Stimulated activated CD4-positive, alpha-beta T cell treated with anti-CD3 and anti-CD28 coated beads, Interleukin-4, amount 100 ng/mL, for 24 hours (primary cell): ENCODE measurements at places on chromosomes 11 and 22.
A peak's percentile ranks its signal among the peaks of the same experiment; 100 is the strongest.

- no peak for DNase-seq
Measured at GRCh38 chr22:47059701-47060161, 297.3 kb downstream of the TBC1D22A start.

- DNase-seq = no peak
Measured at GRCh38 chr22:36027935-36028645, 534 bp downstream of the RBFOX2 start.

- DNase-seq = no peak
Measured at GRCh38 chr11:87304412-87304811, 266.7 kb downstream of the TMEM135 start.

GRCh38 chr11:10856689-10857458 is 979 bp downstream of the ZBED5 start:
- DNase-seq = peak; percentile 39

DNA sequence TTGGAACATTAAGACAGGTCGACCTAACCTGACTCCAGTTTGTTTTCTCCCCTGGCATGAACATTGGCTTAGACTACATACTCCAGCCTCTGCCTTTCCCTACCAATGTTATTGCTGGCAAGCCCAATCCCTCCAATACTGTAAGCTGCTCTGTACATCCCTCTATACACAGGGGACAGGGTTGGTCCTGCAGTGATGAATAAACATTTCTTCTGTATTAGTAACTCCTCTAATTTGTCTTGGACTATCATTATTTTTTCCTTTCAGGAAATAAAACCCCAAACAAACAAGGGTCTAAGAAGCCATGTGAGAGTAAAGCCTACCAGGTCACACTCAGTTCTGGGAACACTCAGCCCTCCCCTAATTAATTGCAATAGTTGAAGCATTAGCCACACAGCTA is 35.1 kb upstream of the FJX1 start:
- no peak for DNase-seq

DNA sequence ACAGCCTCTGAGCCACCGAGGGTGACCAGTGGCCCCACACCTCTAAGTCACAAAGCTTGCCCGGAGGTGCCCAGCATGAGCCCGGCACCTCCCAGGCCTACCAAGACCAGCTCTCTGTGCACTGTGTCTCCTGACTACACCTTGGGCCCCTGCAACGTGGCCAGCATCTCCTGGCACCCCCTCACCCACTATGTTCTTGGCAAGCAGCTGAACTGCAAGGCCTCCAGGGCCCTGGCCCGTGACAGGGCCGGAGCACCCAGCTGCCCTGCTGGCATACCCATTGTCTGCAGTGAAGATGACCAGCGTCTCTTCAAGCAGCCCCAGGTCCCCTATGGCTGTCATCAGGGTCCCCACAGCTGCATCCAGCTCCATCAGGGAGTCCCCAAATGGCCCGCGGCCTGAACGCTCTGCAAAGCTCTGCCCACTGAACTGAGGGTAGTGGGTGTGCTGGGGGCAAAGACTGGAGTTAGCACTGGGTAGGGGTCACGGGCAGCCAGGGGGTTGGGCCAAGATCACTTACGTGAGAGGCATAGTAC is 1.6 kb downstream of the ARSA start:
- DNase-seq = no peak

GRCh38 chr11:91913407-91913806 is 311.2 kb upstream of the FAT3 start:
- no peak for DNase-seq

GRCh38 chr11:2998073-2998850 is 6.1 kb upstream of the NAP1L4 start:
- no peak for DNase-seq

- no peak for DNase-seq
Measured at GRCh38 chr11:35316161-35316560, 103.2 kb downstream of the SLC1A2 start.

GRCh38 chr11:70252844-70253243 is 17.6 kb upstream of the PPFIA1 start:
- DNase-seq = no peak

- DNase-seq = no peak
Measured at GRCh38 chr11:133531971-133532651, at the start of gene OPCML. Gene OPCML, minus strand, starts transcription at chr11:133532501.

- no peak for DNase-seq
Measured at GRCh38 chr22:39932166-39932565, 28.0 kb upstream of the TMA7B start.

DNA sequence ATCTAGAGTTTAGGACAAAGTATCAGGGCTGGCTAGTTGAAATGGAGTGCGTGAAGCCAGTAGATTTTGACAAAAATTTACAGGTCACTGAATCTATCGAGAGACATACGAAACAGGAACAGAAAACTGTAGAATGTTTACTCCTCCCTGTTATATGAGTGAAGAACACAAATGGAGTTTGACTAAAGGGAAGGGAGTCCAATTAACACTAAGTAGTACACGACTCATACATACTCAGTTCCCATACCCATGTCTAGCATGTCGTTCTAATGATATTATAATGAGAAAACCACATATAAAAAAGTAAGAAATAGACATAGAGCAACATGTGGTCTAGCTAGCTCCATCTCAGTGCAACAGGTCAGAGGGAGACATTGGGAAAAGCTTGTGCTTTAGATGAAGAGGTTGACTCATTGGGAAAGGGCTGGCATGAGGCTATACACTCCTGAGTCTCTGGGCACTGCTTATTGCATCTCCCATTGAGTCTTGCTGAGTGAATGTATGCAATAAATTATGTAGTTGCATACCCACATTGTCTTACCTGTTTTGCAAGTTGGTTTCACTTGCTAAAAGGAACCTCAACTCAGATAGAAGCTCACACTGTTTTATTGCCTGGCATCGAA is 43.5 kb downstream of the CD44 start:
- DNase-seq = no peak

DNA sequence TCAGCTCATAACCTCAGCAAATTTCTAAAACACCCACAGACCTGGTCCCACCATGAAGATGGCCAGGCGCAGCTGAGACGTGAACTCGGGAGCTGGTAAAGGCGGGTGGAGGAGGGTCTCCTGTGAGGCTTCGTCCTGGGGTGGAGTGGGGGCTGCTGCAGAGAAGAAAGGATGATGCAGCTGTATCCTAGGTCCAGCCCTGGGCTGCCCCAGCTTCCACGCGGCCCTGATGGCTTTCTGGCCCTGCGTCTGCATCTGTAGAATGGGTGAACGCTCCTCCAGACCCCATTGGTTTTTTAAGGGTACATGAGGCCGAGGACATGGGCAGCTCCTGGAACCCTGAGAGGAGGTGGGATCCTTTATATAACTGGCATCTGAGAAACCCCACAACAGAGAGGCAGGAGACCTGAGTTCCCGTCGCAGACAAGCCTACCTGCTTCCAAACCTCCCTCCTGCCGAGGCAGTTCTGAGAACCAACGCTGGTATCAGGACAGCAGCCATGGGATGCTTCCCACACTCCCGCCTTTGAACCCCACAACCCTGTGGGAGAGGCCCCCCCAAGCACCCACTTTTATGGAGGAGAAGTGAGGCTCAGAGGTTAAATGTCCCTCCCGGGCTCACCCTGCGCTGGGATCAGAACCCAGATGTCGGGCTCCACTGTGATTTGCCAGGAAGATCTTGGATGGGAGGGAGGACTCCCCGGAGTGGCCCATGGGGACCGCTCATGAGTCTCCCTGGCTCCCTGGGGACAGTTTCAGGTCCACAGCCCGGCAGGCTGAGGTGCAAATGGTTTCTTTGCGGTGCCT is 55.2 kb upstream of the FGF3 start:
- no peak for DNase-seq

GRCh38 chr11:115297330-115297729 is 206.9 kb downstream of the CADM1 start:
- DNase-seq = no peak

GRCh38 chr11:9760193-9760575 is 96.3 kb downstream of the SWAP70 start:
- DNase-seq = no peak

DNA sequence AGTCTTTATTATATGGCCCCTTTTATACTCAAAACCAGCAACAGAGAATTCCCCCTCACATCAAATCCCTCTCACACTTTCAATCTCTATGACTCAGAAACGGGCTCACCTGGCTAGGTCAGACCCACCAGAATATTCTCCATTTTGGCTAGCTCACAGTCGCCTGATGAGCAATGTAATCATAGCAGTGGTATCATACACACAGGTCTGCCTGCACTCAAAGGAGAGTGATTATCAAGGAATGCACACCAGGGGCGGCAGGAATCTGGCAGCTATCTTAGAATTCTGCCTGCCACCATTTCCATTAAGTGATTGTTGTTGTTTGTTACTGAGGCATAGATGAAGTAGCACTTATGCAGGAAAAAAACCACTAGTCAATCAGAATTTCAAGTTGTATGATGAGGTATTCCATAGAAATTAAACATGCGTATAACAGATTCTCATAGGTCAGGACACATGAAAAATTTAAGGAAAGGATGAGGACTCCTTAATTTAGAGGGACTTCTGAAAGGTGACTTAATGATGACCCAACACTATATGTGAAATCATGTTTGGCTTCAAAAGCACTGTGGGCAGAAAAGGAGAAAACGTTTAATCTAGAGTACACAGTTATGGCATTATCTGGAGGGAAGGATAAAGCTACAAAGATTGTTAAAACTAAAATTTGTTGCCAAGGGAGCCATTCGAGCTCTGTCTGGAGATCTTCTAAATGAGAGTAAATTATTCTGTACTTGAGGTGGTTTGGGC is 185.8 kb upstream of the DDI1 start:
- DNase-seq = no peak

DNA sequence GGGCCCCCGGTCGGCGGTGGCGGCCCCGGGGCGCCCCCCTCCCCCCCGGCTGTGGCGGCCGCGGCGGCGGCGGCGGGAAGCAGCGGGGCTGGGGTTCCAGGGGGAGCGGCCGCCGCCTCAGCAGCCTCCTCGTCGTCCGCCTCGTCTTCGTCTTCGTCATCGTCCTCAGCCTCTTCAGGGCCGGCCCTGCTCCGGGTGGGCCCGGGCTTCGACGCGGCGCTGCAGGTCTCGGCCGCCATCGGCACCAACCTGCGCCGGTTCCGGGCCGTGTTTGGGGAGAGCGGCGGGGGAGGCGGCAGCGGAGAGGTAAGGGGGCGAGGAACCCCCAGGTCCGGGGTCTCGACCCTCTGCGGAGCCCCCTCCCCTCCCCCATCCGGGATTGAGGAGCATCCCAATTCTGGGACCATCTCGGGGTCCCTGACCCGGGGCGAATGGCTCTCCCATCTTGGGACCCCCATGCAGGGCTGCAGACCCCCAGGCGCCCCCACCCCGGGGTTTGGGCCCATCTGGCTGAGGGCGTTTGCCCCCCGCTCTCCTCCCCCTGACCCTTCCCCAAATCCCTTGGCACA is 431 bp downstream of the KMT2A start:
- peak; percentile 49 for DNase-seq

- DNase-seq = no peak
Measured at GRCh38 chr11:111456086-111456858, 55.9 kb downstream of the BTG4 start.

- DNase-seq = no peak
Measured at GRCh38 chr22:45540122-45540521, 37.4 kb downstream of the FBLN1 start.

DNA sequence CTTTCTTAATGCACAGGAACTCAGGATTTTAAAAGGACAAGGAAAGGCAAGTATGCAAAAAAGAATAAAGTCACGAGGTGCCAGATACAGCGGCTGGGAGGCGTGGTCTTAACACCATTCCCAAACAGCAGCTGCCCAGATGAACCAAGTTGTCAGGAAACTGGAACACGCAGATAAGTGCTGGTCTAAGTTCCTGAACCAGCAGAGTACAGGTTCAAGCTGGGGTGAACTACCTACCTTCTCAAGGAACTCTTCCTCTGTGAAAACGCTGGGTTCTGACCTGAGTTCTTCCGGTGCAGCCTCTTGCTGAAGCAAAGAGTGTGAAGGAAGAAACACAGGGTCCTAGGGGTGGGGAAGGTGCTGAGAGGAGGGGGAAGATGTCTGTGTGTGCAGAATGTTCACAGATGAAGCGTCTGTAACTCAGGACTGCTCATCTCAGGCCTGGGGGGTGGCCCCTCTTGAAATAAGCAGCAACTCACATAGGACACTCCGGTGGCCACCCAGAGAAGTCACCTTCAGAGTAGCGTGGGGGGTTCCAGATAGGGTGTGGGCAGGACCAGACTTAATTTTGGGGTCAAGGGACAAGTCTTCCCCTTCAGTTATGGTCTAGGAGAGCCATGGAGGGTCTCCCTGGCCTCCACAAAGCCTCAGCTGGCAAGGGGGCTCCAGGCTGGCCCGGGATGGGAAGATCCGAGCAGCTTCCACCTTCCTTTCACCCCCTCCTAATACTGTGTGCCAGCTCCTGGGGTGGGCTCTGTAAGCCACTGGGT is 3.2 kb downstream of the TPST2 start:
- no peak for DNase-seq

- no peak for DNase-seq
Measured at GRCh38 chr11:59771605-59772004, 16.4 kb downstream of the STX3 start.

- peak; percentile 55 for DNase-seq
Measured at GRCh38 chr22:41966607-41967240, 2.5 kb upstream of the SEPTIN3 start.

DNA sequence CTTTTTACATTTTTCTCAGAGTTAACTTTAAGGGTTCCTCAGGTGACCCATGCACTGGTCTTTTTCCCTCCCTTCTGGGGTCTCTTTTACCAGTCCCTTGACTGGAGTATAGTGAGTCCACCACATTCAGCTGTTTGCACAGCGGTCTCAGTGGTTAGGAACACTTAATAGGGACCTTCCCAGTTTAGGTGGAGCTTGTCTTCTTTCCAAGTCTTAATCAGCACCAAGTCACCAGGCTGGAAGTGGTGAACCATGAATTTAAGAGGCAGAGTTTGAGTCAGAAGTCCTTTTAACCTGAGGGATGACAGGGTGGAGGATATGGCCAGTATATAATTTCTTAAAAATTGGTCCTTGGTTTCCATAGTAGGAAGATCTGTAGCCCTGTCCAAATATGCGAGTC is 349.7 kb upstream of the MPPED2 start:
- DNase-seq = no peak

DNA sequence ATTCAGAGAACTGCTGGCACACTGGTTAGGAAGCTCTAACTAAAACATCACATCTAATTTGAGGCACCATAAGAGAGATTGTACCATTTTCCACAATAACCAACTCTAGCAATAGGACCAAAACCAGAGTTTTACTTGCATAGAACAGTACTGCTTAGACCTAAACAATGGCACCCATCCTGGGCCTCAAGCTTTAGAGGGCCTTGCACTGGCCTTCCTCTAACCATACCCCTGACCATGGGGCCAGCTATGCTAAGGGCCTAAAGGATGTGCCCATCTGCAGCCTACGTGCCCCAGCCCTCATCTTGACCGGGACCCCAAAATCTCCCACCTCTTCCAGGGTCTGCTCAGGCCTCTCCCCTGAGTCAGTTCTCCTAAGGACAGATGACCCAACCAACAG is 74.4 kb upstream of the ARHGAP32 start:
- no peak for DNase-seq

GRCh38 chr11:79956061-79956460 is 515.2 kb upstream of the TENM4 start:
- DNase-seq = no peak

GRCh38 chr22:42160830-42161696 is 30.5 kb upstream of the CYP2D6 start:
- DNase-seq = no peak

- DNase-seq = no peak
Measured at GRCh38 chr11:84855508-84856245, 771.5 kb downstream of the DLG2 start.
